ENCODE measurements at places on chromosomes 5 and 9. TPM values are rescaled to one million over a fixed set of nuclear protein-coding genes. Genes with fewer than 3 reads are reported as not detected.
A peak's percentile ranks its signal among the peaks of the same experiment; 100 is the strongest.

The NFIB gene
- 25.3 TPM for total RNA-seq

DNA sequence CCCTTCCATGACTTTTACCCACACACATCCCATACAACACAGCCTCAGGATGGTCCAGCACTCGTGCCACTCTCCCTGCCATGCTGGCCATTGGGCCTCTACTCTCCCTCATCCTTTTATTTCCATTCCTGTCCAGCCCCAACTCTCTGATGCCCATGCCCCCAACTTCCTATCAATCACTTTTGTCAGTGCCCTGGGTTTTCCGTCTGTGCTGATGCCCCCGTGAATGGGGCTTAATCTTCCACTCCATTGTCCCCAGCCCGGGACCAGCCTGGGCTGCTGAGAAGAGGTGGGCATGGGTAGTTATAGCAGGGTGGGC, 12.6 kb upstream of the ACSL6 start:
- DNase-seq = no peak

GRCh38 chr5:148729182-148729581, 74.9 kb upstream of the HTR4 start:
- peak; percentile 61 for DNase-seq

DNA sequence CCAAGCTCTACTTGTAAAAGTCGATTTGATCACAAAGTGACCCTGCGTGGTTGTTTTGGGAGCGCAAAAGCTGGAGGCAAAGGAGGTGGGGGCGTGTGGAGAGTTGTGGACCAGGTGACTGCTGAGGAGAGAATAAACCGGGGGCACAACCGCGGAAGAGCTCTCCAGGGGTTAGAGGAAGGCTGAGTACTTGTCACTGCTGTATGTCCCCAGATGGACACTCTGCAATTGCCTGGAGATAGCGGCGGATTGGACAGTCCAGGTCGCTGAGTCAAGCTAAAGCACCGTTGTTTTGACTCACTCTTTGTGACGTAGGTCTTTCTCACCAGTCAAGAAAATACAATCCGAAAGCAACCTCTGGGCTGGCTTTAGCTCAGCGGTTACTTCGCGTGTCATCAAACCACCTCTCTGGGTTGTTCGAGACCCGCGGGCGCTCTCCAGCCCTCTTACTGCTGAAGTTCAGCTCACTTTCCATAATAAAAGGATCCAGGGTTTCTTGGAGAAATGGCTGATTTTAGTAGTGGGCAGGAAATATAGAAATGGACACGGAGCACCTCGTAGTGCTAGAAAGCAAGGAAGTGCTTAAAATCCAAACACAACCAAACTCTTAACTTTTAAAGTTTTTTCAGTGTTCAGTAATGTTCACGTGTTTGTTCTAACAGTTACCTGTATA, 25.7 kb downstream of the ZMAT2 start:
- no peak for DNase-seq

DNA sequence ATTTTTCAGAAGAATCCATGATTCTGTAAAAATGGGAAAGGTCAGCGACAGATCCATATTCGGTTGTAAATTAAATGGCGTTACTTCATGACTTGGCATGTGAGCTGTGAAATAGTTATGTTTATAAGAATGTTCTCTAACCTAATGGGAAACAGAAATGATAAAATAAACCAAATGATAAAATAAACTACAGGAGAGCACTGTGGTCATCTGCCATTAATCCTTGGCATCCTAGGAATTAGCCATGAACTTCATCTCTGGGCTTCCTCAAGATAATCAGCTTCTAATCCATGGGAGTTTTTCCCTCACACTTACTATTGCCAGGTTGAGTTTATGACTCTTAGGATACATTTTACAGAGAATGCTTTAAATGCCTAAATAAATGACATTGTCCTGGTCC, 94.6 kb upstream of the SLC30A5 start:
- DNase-seq = no peak

GRCh38 chr5:41211417-41211816, 1.9 kb downstream of the C6 start:
- DNase-seq = no peak

DNA sequence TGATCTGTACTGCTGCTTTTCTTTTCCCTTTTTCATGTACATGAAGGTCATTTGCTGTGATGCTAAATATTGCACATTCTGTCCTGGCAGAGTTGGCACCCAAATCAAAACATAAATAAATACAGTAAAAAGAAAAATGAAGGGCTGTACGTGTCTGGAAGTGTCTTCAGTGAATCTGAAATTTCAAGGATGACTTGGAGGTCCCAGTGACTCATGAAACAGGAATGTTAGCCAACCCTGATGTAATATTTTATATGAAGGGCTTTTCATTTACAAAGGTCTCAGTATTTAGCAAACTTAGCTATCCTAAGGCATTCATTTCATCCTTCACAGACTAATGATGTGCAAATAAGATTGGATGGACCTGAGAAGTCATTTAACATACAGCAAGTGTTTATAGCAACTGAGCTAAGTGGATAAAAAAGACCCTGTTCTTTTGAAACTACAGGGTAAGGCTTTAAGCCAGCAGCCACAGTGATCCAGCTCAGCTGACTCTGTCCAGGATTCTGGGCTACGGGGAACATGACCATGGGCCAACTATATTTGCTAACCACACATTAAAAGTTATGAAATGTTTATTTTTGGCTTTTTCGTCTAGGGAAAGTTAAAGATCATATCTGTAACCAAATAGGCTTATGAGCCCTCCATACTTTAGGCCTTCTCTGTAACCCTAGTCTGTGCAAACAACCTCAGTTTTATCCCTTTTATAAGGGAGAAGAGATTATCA, 104.0 kb upstream of the DMRTA1 start:
- DNase-seq = peak; percentile 88
